ENCODE measurements at places on chromosomes 7 and 10.

DNA sequence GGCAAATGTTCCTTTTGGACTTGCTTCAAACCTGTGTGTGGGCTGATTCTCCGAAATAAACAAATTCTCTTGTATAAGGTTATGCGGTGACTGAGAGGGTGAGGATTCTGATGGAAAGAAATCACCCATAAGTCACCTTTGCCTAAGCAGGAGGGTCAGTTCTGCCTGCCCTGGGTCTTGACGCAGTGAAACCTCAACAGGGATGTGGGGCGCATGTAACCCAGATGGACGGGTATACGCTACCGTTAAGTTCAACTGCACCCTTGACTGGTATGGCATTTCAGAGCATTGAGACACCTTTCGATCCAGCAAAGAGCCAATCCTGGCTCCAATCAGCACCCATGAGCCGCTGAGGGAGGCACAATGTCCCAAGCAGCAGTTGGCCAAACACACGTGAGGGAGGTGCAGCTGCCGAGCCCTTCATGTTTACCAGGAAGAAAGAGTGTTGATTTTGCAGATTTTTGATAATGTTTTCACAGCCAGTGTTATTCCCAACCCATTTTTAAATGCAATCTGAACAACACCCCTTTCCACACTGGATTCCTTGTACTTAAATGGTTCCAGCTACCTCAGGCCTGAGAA, 48.1 kb downstream of the SORBS1 start:
- DNase-seq: no peak

- DNase-seq: no peak
These were observed 320.5 kb downstream of the DGKB start for GRCh38 chr7:14582010-14582409.

GRCh38 chr7:82623812-82624211, 180.2 kb upstream of the CACNA2D1 start:
- DNase-seq: no peak

GRCh38 chr7:131858611-131859010, 302.2 kb upstream of the PODXL start:
- no peak for DNase-seq

- DNase-seq: no peak
These were observed 60.6 kb downstream of the WDR37 start for GRCh38 chr10:1116696-1117280.

- no peak for DNase-seq
These were observed 11.9 kb downstream of the STRA8 start for GRCh38 chr7:135245226-135246190.

GRCh38 chr10:77251297-77252013, 386.2 kb downstream of the KCNMA1 start:
- no peak for DNase-seq

DNA sequence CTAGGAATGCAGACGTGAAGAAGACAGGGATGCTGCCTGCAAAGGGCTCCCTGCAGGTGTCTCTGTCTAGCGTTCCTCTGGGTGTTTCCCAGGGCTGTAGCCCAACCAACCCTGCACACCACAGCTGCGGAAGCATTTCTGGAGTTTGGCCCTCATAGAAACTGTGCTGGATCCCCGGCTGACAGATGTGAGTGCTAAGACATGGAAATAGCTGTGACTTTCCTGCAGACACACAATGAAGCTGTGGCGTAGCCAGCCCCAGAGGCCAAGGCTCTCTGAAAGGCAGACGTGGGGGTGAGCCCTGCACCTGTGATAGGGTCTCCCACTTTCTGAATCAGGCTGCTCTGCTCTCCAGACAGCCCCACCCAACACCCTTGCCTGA, 44.8 kb downstream of the ADCYAP1R1 start:
- no peak for DNase-seq

DNA sequence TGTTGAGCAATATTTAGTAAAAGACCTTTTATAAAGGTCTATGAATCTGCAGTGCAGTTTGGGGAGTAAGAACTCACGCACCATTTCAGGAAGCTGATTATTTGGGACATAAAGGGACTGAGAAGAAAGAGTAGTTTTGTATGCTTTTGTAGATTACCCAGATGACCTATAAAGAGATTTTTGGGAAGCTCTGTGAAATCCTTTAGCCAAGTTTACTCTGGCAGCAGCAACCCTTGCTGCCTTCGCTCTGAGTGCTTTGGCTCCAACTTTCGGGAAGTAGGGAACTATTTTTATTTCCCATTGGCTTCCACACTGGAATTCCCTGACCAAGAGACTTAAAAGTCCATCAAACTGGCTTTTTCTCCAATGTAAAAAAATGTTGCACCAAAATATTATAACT, 1110.1 kb upstream of the PHF14 start:
- DNase-seq: no peak

- DNase-seq: no peak
These were observed 1530.2 kb upstream of the LRRTM3 start for GRCh38 chr10:65395631-65396030.

DNA sequence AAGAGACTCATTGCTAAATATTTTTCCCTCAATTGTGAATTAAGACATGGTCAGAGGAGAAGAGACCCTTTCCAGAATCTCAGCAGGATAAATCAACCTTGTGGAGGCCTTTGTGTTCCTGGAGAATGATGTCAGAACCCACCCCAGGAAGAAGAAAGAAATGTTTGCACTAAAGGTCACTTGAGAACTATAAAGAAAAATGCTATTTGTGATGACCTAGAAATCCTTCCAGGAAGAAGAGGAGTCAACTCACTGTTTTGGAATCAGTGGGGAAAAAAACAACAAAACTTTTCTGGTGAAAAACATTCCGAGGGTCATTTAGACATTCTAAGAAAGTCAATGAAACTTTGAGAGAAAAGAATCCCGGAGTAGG, 129.1 kb upstream of the ANKRD1 start:
- DNase-seq: no peak

DNA sequence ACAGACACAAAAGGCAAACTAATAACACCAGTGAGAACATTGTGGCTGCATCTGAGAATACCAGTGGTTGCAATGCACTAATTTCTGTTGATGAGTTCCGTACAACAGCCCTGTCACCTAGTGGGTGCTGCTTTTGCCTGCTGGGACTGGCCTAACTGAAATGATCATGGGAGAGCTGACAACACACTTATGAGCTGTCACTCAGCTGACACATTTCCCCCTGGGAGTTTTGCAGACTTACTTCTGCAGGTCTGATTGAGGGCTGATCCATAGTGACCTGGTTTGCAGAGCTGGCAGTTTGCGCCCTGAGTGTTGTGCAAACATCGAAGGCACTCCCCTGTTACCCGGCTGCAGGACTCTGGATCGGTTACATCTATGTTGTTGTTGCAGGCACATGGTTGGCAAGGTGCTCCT, 60.6 kb upstream of the LAMB1 start:
- DNase-seq: no peak

DNA sequence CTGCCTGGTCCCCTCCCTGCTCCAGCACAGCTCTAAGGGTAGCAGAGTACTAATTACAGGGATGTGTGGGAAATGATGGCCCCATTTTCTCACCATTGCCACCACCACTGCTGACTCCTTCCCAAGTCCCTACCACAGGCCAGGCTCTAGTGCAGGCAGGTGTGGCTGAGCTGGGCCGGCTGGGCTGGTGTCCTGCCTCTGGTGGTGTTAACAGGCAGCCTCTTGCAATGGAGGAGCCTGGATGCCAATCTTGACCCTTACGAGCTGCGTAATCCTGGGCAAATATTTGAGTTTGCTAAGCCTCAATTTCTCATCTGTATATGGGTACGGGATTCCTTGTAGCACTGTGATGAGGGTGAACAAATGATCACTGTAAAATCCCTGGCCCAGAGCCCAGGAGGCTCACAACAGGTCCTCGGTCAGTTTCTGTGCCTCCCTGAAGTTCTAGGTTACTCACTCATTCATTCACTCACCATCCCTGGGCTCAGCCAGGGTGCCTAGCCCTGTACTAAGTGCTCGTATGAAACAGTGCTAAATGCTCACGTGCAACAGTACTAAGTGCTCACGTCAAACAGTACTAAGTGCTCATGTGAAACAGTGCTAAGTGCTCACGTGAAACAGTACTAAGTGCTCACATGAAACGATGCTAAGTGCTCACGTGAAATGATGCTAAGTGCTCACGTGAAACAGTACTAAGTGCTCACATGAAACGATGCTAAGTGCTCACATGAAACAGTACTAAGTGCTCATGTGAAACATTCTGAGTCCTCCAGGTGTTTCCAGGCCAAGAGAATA, 2.3 kb upstream of the FZD9 start:
- DNase-seq: no peak

- DNase-seq: no peak
These were observed 251.8 kb upstream of the MKI67 start for GRCh38 chr10:128377988-128378387.

GRCh38 chr7:151777908-151778670, 98.8 kb downstream of the PRKAG2 start:
- no peak for DNase-seq

DNA sequence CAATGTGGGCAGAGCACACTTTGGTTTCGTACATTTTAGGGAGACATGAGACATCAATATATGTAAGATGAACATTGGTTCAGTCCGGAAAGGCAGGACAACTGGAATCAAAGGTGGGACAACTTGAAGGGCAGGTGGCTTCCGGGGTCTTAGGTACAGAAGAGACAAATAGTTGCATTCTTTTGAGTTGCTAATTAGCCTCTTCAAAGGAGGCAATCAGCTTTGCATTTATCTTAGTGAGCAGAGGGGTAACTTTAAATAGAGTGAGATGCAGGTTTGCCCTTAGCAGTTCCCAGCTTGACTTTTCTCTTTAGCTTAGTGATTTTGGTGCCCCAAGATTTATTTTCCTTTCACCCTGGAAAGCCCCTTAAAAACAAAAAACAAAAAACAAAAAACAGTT, 21.3 kb downstream of the ZNF487 start:
- DNase-seq: no peak

GRCh38 chr10:63438506-63439498, 27.0 kb downstream of the JMJD1C start:
- DNase-seq: no peak

DNA sequence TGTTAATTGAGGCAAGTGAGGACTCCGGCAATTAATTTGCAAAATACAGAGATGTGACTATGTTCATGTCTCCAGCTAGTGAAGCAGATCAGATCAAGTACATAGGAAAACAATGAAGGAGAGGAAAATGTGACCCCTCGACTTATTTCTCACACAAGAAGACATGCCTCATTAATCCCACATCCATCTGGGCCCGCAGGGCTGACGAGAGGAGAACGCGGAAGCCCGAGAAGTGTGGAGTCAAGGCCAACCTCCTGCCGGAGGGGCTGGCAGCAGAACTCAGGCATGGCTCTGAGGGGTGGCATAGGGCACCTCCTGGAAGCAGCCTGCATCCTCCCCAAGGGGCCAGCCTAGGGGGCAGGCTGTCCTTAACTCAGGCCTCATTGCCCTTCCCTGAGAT, 54.4 kb downstream of the ZNF503 start:
- no peak for DNase-seq

- no peak for DNase-seq
These were observed 495.3 kb downstream of the LRMDA start for GRCh38 chr10:75926763-75927162.

GRCh38 chr10:13648425-13648824, 61.7 kb downstream of the PRPF18 start:
- DNase-seq: no peak

DNA sequence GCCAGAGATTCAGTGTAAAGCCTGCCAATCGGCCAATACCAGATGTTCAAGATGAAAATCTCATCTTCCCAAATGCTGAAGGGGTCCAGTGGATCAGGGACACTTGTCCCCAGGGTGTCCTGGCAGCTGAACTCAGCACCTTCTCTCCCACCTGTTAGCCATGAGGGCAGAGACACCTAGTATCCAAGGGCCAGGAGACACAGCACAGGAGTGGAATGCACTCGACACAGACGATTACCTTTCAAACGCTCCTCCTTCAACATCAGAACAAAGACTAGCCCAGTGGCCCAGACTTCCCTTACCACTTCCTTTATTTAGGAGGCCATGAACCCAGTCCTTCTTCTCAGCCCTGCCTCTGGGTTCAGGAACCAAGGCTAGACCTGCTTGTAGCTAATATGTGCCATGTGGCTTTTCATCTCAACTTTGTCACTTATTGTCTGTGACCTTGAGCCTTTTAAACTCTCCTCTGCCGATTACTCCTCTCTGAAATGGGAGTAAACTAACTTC, 180.3 kb upstream of the PLXNA4 start:
- no peak for DNase-seq

DNA sequence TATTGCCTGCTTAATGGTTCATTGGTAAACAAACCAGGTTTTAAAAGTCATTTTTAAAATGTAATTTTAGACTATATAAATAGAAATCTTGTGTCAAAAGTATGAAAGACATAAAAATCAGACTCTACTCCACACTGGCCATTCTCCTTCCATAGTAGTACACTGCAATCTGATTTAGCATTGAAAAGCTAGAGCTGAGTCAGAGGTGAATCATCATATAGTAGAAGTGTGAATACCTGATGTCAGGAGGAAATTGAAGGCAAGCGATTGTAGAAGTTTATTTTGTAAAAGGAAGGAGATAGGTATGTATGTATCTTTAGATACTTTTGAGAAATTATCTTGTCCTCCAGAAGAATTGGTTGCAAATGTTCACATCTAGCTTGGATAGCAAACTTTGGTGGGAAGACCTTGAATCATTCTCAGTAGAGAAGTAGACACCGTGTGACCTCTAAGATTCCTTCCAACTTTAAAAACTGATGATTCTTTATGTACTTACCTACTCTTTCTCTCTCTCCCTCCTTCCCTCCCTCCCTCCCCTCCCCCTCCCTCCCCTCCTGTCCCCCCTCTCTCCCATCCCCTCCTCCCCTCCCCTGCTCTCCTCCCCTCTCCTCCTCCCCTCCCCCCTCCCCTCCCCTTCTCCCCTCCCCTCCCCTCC, 88.1 kb downstream of the BTAF1 start:
- no peak for DNase-seq

- no peak for DNase-seq
These were observed 635.4 kb upstream of the PFKP start for GRCh38 chr10:2431961-2432360.

- no peak for DNase-seq
These were observed 98.3 kb downstream of the PTN start for GRCh38 chr7:137245186-137245585.

- no peak for DNase-seq
These were observed 4.6 kb downstream of the GNAI1 start for GRCh38 chr7:80139236-80139635.

- peak; percentile 48 for DNase-seq
These were observed 57.5 kb downstream of the COL17A1 start for GRCh38 chr10:104028146-104028545.

GRCh38 chr7:77362905-77363304, 53.2 kb downstream of the GSAP start:
- no peak for DNase-seq

GRCh38 chr10:94725871-94726270, 36.6 kb upstream of the CYP2C19 start:
- DNase-seq: no peak

- DNase-seq: no peak
These were observed 82.7 kb downstream of the ZRANB1 start for GRCh38 chr10:125024497-125025234.

GRCh38 chr7:32273297-32273696, 203.1 kb upstream of the PDE1C start:
- no peak for DNase-seq

All from stimulated activated CD4-positive, alpha-beta T cell treated with anti-CD3 and anti-CD28 coated beads, Interleukin-4, amount 100 ng/mL, for 4 hours (primary cell).